ENCODE measurements at places on chromosomes 11 and 22.

GRCh38 chr11:105699203-105699602, 89.3 kb downstream of the GRIA4 start:
- DNase-seq: no peak

GRCh38 chr22:31647523-31648320, 14.3 kb downstream of the PISD start:
- DNase-seq: no peak

- DNase-seq: peak; percentile 95
Measured at GRCh38 chr22:42743501-42743991, 22.9 kb upstream of the A4GALT start.

GRCh38 chr22:36955691-36956090, 42.3 kb downstream of the CSF2RB start:
- DNase-seq: no peak

DNA sequence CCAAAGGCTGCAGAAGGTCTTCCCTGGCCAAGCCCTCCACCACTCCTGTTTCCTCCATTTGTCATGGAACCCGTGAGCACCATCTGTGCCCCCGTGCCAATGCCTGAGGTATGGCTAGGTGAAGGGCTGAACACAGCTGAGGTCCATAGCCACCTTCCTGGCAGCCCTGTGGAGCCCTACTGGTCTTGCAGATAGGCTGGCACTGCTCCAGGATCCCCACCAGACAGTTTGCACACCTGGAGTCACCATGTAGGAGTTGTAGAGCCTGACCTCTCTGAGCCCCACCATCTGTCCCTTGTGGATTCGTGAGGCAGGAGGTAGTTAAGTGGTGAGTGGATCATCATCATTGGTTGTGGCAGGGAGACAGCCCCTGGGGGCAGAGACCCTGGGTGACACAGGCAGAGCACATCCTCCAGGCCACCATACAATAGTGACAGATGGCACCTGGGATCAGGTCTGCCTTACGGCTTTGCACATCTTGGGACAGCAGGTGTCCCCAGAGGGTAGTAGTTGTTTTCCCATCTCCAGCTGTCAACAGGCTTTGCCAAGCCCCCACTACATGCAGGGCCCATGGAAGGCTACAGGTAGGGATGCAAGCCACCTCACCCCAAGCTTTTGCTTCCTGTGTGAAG, 52.5 kb upstream of the SUSD2 start:
- DNase-seq: no peak

DNA sequence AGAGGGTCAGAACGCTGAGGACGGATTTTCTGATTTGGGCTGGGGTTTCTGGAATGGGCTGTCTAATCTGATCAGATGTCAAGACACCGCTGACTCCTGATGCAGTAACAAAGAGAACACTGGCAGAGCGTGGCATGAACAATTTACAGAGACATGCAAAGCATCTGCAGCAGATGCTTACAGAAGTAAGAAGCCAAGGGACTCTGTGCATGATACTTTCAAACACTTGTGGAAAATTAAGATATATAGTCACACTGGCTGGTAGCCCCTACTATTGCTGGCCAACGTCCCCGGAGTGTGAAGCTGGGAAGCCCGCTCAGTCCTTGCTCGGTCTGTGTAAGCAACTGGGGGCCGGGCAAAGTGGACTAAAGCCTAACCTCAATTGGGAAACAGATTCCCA, 903.7 kb downstream of the BRD1 start:
- DNase-seq: no peak

- DNase-seq: no peak
Measured at GRCh38 chr22:43829904-43830851, 18.1 kb upstream of the EFCAB6 start.

GRCh38 chr11:63770763-63771162, 2.2 kb upstream of the ZFTA start:
- DNase-seq: no peak

DNA sequence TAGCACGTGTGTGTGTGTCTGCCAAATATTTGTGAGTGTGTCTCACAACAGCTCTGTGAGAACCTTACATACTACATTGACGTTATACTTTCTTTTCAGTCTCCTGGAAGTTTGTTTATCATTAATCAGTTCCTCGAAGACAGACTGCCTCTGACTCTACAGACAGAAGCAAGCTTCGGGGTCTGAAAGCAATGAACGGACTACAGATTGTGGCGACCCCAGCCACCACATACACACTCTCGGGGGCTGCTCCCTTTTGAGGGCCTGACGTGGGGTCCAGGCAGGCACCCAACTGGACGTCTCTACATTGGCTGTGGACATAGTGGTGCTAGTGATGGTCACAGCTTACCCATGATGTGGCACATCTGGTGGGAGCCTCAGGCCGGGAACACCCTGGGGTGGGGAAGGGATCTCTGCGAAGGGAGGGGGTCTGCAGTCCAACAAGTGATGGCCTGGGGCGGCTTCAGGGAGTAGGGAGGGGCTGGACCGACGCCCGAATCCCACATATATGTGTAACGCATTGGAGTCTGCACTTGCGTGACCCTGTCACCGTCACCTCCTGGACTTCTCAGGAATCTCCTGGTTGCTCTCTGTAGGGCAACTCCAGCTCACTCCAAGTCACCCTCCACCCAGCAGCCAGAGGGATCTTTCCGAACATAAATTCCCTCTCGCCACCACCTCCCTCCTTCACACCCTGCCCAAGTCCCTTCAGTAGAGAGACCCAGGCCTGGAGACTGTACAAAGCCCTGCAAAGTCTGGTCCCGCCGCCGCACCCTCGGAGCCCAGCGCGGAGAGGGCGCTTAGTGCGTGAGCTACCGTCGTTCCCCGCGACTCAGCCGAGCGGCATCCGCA, 30.4 kb upstream of the TRIM29 start:
- no peak for DNase-seq

GRCh38 chr11:102476812-102477211, 24.2 kb upstream of the TMEM123 start:
- DNase-seq: no peak

DNA sequence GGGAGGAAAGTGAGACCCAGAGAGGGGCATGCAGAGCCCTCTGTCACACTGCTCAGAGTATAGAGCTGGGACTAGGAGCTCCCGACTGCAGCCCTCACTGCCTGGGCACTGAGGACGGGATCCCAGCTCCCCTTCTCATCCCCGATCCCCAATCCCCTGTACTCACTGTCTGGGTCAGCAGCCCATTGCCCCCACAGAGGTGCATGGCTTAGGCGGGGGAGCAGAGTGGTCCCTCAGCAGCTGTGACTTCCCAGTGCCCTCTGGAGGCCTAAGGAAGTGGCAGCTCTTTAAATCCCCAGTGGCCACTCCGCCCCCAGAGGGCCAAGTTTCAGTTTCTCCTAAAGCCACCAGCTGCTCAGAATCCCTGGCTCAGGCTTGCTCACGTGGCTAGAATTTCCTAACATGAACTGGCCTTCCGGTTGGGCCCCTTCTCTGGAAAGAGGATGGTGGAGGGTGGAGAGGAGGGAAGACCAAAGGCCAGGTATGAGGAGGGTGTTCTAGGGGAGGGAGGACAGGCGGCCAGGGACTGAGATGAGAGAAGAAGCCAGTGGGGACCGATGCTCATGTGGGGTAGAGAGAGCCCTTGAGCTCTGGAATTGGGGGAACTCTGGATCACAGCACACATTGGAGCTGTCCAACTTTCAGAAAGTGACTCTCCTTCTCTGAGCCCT, at the start of gene BATF2:
Gene BATF2, minus strand, starts transcription at position 262 of the 671 bp plus-strand sequence. Its CDS starts 57 bp downstream, at position 205.
- DNase-seq: no peak

- DNase-seq: no peak
Measured at GRCh38 chr11:18145025-18145424, 12.7 kb downstream of the MRGPRX3 start.

DNA sequence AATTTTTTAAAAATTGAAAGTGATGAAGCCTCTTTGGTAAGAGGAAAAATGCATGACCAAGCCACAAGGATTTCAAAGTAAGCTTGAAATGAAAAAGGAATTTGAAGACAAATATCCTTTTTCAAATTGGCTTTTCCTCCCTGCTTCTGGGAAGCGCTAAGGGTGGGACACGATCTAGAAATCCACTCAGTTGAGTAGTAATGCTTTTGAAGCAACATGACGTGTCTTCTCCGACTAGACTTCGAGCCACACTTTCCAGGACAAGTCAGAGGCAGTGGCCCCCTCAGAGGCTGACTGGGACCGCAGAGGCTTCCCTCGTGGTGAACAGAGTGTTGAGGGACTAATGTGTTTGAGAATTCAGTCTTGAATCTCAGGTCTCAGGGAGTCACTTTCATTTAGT, 39.8 kb downstream of the KREMEN1 start:
- no peak for DNase-seq

DNA sequence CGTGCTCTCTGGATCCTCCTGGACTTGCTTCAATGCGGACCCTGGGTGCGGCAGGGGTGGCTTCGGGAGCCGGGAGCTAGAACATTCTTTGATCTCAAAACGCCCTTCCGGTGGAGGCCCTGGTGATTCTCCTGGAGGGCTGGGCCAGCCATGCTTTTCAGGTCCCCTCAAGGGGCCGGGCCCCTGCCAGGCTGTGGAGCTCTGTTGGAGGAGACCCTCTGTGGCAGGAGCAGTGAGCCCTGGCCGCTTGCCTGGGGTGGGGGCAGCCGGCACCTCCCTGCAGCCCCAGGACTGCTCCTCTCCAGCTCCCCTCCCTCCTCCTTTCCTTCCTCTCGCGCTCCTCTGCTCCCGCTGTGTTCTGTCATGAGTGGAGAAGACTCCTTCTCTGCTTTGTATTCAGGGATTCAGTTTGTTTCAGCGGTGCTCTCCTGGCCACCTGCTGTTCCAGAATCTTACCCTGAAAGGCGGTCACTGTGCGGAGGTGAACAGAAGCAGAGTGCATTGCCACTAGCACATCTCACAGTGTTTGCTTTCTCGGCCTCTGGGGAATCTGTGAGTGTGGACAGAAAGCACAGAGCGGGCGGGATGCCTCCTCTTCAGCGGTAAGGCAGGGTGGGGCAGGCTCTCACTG, 289.1 kb downstream of the TBC1D22A start:
- no peak for DNase-seq

- no peak for DNase-seq
Measured at GRCh38 chr11:7677071-7677470, 3.8 kb upstream of the CYB5R2 start.

DNA sequence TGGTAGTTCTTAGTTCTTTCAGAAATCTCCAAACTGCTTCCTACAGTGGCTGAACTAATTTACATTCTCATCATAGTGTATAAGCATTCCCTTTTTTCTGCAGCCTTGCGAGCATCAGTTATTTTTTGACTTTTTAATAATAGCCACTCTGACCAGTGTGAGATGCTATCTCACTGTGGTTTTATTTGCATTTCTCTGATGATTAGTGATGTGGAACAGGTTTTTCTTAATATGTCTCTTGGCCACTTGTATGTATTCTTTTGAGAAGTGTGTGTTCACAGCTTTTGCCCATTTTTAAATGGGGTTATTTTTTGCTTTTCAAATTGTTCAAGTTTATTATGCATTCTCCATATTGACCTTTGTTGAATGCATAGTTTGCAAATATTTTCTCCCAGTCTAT, 459.3 kb downstream of the NTM start:
- DNase-seq: no peak

GRCh38 chr22:35886309-35886708, 142.3 kb downstream of the RBFOX2 start:
- DNase-seq: no peak

- DNase-seq: peak; percentile 20
Measured at GRCh38 chr22:43867839-43868635, 5.7 kb upstream of the SULT4A1 start.

GRCh38 chr22:29772170-29772641, 5.0 kb downstream of the UQCR10 start:
- DNase-seq: peak; percentile 69

GRCh38 chr11:100578831-100579311, 108.2 kb upstream of the ARHGAP42 start:
- DNase-seq: no peak

GRCh38 chr11:1632053-1632714, 2.6 kb downstream of the KRTAP5-5 start:
- no peak for DNase-seq

GRCh38 chr11:128757235-128757711, 63.4 kb downstream of the FLI1 start:
- DNase-seq: no peak

DNA sequence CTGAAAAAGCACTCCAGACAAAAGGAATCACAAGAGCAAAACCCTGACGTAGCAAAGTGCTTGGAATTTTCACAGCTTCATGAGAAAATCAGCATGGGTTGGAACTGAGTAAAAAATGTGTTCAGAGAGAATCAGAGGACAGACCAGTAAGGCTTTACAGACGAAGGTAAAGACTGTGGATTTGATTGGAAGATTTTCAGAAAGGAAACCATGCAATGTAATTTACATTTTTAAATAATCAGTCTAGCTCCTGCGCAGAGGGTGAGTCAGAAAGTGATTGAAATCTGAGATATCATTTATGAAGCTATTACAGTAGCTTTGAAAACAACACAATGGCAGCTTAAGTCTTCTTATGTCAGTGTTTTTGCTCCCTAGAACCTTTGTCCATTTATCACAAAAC, 1122.3 kb downstream of the LRRC4C start:
- no peak for DNase-seq

- DNase-seq: peak; percentile 36
Measured at GRCh38 chr11:58334708-58335107, 24.2 kb downstream of the OR5B17 start.

GRCh38 chr11:64787526-64788320, 9.4 kb upstream of the SF1 start:
- DNase-seq: peak; percentile 16

DNA sequence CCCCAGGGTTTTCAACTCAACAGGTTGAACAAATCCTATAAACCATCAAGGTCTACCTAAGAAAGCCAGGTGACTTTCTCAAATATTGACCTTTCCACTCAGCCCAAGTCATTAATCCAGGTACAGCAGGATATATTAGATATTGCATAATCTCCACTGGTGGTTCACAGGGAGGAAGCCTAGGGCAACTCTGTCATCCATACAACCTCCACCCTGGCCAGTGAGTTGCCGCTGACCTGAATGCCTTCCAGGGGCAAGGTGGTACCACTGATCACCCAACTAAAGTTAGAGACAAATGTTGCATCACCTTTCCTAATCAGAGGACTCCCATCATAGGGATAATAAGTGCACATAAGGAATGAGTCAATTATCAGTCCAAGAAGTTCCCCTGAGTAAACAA, 22.9 kb downstream of the GUCD1 start:
- no peak for DNase-seq

GRCh38 chr22:32236970-32237369, 18.2 kb downstream of the SLC5A4 start:
- DNase-seq: no peak

DNA sequence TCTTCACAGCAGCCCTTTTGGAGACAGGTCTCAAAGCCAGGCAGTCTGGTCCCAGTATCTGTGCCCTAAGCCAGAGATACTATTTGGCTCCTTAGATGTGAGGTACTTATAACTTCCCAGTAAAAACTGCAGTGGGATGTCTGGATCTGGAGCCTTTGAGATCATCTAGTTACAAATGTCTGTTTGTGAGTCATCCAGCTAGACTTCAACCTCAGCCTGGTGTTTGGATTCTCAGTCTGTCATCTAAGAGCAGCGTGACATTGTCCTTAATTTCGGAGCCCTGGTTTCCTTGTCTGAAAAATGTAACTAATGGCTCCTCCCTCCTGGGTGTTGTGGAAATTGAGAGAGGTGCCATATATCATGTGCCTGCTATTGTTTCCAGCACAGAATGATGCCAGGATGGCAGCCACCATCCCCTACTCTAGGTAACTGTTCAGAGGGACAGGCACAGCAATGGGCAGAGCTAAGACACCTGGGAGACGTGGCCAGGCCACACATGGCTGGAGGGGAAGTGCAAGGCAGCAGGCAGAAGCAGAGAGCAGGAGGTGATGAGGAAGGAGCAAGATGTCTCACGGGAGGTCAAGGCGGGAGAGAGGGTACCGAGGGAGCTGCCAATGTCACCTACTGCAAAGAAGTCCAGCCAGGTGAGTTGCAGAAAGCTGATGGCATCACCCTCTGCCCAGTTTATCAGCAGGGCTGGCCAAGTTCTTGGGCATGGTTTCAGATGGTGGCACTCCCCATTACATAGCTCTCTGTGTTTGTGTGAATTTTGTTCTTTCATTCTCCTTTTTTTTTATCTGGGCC, 20.6 kb upstream of the ST3GAL4 start:
- DNase-seq: no peak
